ENCODE measurements at places on chromosomes 5 and 9.

GRCh38 chr9:118148990-118149389 is 444.8 kb downstream of the TLR4 start:
- DNase-seq: no peak

- DNase-seq: no peak
Measured at GRCh38 chr9:14283276-14283675, 30.7 kb downstream of the NFIB start.

- DNase-seq: no peak
Measured at GRCh38 chr9:73114958-73115357, 36.7 kb upstream of the ANXA1 start.

- no peak for DNase-seq
Measured at GRCh38 chr9:8337834-8338766, 538.5 kb upstream of the DMAC1 start.

GRCh38 chr5:142692321-142692894 is 6.5 kb upstream of the FGF1 start:
- no peak for DNase-seq

DNA sequence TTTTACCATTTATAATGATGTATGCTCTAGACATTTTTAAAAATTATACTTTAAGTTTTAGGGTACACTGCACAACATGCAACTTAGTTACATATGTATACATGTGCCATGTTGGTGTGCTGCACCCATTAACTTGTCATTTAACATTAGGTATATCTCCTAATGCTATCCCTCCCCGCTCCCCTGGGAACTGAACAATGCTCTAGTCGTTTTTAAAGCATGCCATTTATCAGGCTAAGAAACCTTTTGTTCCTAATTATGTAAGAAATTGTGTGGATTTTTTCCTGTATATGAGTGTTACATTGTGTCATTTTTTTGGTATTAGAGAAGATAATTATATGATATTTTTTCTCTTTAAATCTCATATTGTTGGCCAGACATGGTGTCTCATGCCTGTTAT is 72.8 kb upstream of the SGCD start:
- no peak for DNase-seq

DNA sequence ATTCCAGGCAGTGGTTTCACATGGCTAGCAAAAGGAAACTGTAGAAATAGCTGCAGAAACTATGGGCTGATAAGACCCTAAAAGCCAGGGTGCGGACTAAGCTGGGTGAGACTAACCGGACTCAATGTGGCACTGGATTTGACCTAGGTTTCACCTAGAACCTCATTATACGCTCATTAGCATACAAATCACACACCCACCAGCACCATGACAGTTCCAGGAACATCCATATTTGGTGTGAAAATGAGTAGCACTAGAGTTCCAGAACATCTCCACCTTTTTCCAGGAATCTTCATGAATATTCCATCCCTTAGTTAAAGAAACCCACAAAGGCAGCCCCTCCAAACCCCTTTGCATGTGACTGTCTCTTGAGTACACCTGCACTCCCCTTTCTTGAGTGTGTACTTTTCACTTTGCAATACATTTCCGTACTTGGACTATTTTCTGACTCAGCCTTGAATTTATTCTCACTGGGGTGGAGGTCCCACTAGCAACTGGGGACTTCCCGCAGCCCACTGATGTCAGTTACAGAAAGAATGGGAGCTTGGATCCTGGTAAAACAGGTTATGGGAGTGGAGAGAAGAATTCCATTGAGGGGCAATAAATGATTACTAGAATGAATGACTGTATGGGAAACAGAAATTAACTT is 58.0 kb upstream of the SPATA31C2 start:
- DNase-seq: no peak

DNA sequence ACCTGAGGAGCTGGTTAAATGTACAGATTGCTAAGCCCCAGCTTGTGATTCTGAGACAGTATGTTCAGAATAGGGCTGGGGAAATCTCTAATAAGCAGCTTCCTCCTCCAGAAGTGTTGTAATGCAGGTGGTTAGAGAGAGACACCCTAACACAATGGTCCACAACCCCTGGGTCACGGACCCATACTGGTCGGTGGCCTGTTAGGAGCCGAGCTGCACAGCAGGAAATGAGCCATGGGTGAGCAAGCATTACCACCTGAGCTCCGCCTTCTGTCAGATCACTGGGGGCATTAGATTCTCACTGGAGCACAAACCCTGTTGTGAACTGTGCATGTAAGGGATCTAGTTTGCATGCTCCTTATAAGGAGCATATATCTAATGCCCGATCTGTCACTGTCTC is 61.8 kb downstream of the SLC36A1 start:
- DNase-seq: no peak

GRCh38 chr5:38265546-38266179 is 7.3 kb downstream of the EGFLAM start:
- DNase-seq: peak; percentile 16

DNA sequence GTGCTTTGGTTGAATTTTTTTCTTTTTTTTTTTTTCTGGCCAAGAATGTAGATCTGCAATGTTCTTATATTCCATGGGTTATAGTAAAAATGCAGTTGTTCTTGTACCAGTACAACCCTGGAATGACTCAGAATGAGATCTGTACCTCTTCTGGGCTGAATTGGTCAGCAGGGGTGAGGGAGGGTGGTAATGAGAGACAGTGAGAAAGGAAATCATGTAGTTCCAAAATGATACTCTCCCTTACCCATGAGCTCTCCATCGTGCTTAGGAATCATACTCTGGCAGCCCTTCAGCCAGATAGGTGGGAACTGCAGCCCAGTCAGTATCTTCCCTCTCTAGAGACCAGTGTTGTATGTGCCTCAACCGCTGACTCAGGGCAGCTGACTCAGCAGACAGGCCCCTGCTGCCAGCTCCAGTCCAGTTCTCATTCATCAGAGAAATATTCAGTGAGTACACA is 2.1 kb upstream of the GLIS3 start:
- DNase-seq: peak; percentile 68

DNA sequence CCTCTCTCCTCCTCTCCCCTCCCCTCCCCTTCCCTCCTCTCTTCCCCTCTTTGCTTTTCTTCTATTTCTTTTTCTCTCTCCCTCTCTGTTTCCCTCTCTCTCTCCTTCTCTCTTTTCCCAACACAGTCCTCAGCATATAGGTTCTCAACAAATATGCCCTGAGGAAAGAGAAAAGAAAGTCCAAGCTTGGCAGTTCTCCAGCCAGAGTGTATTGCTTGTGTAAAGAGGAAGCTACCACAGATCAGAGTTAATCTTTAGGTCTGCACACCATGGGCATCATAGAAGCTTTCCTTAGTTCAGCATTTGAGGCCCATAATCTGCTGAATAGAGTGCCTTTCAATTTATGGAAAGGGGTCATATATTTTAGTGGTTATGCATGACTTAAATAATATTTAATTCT is 382.8 kb upstream of the WWC1 start:
- DNase-seq: no peak

GRCh38 chr9:111604054-111604615 is 4.7 kb upstream of the PTGR1 start:
- no peak for DNase-seq

GRCh38 chr5:138905541-138905940 is 30.4 kb upstream of the LRRTM2 start:
- DNase-seq: no peak

DNA sequence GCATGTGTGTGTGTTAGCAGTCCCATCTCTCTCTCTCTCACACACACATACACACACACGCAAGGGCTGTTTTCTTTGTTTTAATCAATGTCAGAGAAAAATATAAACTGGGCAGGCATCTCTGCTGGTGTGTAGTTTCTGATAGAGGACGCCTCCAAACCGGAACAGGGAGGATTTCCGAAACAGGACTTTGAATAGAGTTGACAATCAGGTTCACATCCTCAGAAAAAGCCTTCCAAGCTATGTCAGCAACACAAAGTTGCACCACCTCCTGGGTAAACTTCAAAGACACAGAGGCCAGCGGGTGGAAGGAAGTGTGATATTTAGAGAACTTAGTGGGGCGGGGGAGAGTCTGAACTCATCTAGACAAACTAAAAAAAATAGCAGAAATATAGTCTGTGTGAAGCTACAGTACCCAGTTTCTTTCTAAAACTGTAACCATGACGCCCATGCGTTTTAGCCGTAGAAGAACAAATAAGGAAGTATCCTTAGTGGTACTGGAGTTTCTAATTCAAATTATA is 1.2 kb downstream of the ST8SIA4 start:
- no peak for DNase-seq
